ENCODE measurements at places on chromosomes 12 and 14.

GRCh38 chr12:26791301-26791791 is 41.6 kb downstream of the ITPR2 start:
- DNase-seq, result no peak

GRCh38 chr14:95906591-95906990 is 30.0 kb downstream of the TUNAR start:
- DNase-seq, result no peak

- no peak for DNase-seq
Measured at GRCh38 chr14:98208943-98209342, 1063.1 kb downstream of the BCL11B start.

DNA sequence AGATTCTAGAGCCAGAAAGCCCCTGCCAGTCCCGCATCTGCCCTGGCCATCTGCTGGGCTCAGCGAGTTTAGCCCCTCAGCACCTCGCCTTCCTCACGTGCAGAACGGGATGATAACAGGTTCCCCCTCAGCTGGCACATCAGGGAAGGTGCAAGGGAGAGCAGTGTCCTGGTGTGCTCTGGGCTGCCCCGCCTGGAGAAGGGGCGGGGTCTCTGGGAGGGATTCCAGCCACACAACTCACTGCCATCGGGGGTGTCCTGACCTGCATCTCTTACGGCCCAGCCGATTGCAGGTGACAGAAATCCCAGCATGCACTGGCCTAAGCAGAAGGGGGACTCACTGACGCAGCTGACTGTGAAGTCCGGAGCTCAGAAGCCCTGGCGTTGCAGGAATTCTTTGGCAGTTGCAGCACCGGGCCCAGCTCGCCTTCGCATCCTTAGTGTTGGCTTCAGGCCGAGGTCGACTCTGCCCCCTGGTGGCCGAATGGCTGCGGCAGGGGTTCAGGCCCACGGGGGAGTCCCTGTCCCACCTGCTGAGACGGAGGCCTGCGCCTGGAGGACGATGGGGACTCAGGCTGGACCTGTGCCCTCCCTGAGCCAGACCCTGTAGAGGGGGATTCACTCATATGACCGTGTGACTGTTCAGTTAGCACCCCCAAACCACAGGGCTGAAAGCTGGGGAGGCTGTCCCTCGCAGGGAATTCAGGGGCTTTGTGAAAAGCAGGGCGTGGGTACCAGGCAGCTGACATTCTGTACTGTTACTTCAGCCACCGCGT is 178.6 kb downstream of the ADGRD1 start:
- DNase-seq, result peak; percentile 76

GRCh38 chr14:73477618-73478266 is 13.0 kb upstream of the RIOX1 start:
- no peak for DNase-seq

- no peak for DNase-seq
Measured at GRCh38 chr12:121992059-121992879, 29.4 kb upstream of the BCL7A start.

DNA sequence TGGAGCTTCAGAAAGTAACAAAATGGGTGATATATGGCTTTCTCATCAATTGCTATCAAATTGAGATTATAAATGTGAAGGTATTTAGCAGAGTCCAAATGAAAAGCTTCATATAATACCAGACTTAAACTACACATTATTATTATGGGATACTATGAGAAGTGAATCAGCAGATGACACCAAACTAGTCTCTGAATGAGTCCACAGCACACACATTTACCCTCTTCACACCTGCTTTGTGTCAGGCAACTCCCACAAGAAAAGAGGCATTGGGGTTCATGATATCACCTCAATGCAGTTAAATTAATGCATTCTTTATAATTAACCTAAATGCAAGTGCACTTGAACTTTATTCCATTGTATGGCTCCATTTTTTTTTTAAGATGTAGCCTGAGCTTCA is 330.5 kb downstream of the BCL11B start:
- no peak for DNase-seq

DNA sequence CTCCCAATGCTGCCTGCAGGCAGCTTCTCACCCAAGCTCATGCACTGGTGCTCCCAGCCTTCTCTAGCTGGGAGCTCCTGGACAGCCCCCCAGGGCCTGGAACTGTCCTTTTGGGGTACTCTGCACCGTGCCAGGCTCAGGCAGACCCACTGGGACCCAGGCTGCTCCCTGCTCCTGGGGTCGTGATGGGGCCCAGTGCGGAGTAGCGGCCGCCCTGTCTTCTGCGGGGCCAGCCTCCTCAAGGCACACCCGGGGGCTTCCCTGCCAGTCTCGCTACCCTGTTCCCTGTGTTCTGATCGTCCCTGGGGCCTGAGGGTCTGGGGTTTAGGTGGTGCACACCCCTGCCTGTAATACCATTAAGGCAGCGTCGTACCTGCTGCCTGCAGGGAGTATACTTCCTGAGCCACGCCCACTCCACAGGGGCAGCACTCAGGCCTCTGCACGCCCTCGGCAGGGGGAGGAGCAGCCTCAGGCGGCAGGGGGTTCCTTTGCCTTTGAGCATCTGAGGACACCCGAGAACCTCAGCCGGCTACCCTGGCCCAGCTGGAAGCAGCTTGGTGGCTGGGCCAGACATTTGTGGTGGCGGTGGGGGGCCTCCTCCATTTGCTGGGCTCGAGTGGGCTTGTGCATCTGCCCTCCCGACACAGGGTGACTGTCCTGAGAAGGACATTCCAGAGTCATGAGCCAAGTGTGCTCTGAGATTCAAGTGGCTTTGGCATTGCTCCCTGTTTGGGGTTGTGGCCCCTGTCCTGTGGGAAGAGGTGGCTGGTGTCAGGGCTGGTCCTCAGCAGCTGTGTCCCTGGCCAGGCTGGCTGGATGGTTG is 9.2 kb upstream of the CRIP2 start:
- DNase-seq, result no peak

GRCh38 chr12:124125203-124125871 is 152.3 kb downstream of the ZNF664 start:
- no peak for DNase-seq

DNA sequence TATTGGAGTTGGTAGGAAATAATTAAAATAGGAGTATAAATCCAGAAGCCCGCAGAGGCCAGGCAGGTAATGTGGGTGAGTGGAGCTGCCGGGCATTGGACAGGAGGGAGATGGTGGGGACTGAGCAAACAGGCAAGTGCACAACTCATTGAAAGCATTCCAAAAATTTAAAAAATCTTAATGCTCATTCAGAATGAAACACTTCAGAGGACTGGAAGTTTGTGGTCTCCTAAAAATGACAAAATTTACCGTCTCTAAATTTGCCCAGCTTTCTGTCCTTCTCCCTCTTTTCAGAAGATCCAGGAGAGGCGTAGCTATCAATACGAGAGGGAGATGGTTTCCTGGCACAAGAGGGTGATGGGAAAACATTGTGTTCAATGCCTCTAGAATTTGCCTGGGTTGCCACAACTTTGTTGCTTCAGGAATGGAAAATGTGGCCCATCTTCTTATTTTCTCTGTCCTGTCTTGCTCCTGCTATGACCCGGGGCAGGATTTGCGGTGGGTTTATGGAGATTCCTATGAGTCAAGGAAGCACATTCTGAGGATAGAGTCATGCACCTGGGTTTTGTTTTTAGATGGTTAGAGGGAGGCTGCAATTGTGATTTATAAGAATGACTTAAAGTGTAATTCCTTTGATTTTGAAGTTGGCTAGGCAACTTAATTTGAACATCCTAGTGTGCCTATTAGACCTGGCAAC is 72.2 kb downstream of the BORCS5 start:
- DNase-seq, result no peak

GRCh38 chr12:51963477-51963876 is 12.0 kb downstream of the ACVR1B start:
- no peak for DNase-seq

GRCh38 chr12:62192903-62193250 is 67.3 kb upstream of the USP15 start:
- DNase-seq, result no peak

GRCh38 chr12:33614630-33615029 is 175.0 kb upstream of the SYT10 start:
- DNase-seq, result no peak

- DNase-seq, result no peak
Measured at GRCh38 chr12:11812241-11812585, 162.7 kb downstream of the ETV6 start.

DNA sequence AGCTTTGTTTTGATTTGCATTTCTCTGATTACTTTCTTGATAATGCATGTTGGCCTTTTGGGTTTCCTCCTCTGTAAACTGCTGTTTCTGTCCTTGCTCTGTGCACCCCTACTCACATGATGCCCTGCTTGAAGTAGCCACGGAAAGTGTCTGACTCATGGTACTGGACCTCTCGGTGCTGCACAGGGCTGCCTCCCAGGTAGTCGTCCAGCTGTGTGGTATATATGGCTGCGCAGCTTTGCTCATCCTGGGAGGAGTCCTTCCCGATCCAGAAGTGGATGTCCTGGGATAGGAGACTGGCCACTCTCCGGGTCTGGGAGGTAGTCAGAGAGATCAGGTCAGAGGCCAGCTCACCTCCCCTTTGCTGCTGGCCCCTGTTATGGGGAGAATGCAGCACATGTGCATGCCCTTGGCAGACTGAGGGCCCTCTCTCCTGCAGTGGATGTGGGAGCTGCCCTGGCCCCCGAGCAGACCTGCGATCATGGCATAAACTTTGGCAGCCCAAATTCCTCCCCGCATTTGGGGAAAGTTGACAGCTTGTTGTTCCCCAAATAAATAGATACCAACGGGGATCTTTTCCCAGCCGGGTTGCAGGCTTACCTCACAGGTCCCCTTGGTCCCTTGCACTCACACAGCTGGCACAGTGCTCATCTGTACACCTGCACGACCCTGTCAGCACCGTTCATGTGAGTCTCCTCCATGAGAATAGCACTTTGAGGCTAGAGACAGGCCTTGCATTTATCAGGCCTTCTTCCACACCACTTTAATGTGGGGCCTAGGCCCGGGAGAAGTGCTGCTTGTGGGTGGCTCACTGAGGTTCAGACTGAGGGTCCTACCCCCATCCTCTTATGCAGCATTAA is 5.2 kb downstream of the AVIL start:
- DNase-seq, result no peak

DNA sequence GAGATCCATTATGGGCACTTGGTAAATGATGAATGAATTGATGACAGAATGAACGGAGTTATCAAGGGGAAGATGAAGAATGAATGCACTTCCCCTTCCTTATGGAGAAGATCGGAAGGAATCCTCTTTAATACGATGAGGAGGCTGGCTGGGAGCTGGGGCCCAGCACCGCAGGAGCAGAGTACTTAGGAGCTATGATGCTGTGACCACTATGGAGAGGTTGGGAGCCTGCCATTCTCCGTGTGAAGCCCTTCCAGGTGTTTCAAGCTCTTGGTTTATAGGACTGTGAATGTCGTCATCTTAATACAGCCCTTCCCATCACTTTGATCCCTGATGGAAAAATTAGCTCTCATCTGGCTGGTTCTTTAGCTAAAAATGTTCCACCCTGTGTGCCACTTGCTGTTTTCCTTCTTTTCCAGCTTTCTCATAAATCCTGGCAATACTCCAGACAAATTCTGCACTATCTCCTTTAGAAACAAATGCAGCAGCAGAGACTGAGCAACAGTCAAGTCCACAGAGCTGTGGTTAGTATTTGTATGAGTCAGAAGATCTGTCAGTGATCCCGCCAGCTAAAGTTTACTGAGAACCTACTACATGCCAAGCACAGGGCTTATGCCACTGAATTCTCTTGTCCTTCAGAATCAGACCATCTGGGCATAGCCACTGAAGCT is 263.1 kb upstream of the CRY1 start:
- DNase-seq, result no peak

- no peak for DNase-seq
Measured at GRCh38 chr14:24414077-24414476, 15.3 kb downstream of the NYNRIN start.

- peak; percentile 85 for DNase-seq
Measured at GRCh38 chr14:77641534-77642341, 25.3 kb upstream of the SPTLC2 start.

GRCh38 chr14:51202914-51203665 is 37.0 kb upstream of the TMX1 start:
- no peak for DNase-seq

DNA sequence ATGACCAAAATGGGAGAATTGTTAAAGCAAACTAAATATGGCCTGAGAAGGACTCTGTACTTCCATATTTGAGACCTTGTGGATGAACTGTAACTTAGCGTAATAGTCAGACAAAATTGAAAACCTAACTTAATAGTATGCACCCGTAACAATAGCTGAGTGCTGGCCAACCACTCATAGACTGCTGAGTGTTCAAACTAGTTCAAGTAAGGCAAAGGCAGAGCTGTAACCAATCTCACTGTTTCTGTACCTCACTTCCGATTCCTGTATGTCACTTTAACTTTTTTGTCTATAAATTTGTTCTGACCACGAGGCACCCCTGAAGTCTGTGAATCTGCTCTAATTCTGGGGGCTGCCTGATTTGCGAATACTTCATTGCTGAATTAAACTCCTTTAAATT is 27.0 kb upstream of the OS9 start:
- DNase-seq, result no peak

- DNase-seq, result no peak
Measured at GRCh38 chr12:93009533-93009932, 80.4 kb upstream of the EEA1 start.

GRCh38 chr12:53230108-53230845 is 1.7 kb downstream of the RARG start:
- DNase-seq, result no peak

DNA sequence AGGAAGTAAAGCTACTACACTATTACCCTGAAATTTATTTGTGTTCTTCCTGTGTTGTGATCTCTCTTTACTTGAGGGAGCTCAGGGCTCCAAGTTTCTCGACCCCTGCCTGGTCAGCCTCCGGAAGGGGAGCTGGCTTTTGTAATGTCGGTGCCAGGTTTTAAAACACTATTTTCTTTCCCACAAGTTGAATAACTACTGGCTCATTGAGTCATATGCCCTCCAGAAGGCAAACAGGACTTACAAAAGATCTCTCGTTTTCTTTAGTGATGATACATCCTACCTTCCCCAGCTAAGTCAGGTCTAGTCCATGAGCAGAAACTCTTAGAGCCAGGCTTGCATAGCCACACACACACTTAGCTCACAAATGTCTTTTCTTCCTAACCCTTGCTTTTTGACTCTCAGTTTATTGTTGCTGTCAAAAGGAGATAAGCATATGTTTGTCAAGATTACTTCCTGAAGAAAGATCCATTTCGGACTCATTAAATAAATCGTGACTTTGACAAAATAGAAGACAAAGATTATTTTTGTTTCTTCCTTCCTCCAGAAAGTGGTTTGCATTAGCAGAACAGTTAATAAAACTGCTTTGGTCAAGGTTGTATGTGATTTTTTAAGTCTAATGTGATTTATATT is 209.8 kb upstream of the FLRT2 start:
- peak; percentile 9 for DNase-seq

- no peak for DNase-seq
Measured at GRCh38 chr12:99528478-99528877, 119.1 kb upstream of the GARIN6 start.

DNA sequence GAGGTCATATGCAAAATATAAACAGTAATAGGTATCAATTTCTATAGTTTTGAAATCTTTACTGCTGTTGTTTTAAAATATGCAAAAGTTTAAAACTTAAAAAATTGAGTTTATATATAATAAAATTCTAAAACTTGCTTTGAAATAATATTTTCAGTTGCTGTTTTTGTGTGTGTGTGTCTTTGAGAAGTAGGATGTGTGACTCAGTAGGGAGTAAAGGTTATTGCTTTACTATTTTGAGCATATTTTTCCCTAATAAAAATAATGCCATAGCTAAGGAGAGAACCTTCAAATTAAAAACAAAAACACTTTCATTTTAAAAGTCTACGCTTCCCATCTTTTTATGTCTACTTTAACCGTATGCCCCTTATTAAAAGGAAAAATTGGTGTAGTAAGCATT is 238.1 kb downstream of the FBXL14 start:
- DNase-seq, result no peak

Data from right kidney (tissue), 9 donors.